ENCODE measurements at places on chromosomes 3 and 15.

DNA sequence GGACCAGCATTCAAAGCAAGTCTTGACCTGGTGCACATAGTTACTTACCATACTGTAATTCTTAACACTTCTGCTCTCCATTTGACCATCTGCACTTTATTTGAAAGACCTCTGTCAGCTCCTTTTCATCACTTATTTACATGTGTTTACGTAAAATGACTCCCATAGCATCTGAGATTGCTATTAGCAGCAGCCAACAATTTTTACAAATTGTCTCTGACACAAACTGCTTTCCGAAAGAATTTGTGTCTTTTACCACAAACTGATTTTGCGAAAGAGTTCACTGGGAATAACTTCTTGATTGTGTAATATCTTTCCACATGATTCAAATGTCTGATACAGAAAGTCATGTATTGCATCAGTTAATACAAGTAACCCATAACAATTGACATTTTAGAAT lies 144.1 kb upstream of the PEX5L start:
- DNase-seq: no peak

DNA sequence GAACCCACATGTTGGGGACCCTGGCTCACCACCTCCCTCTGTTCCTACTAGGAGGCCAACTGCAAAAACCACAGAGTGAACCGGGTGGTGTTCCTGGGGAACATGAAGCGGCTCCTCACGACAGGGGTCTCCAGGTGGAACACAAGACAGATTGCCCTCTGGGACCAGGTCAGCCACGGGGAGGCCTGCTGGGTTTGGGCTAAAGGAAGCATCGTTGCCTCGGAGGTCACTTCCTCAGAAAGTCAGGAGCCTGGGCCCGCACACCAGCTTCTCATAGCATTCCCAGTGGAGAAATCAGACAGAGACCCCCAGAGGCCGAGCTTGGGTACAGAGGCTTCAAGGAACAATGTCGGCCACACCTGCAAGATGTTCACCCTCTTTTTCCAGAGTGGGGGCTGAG lies 106.8 kb downstream of the ANP32A start:
- DNase-seq: no peak

DNA sequence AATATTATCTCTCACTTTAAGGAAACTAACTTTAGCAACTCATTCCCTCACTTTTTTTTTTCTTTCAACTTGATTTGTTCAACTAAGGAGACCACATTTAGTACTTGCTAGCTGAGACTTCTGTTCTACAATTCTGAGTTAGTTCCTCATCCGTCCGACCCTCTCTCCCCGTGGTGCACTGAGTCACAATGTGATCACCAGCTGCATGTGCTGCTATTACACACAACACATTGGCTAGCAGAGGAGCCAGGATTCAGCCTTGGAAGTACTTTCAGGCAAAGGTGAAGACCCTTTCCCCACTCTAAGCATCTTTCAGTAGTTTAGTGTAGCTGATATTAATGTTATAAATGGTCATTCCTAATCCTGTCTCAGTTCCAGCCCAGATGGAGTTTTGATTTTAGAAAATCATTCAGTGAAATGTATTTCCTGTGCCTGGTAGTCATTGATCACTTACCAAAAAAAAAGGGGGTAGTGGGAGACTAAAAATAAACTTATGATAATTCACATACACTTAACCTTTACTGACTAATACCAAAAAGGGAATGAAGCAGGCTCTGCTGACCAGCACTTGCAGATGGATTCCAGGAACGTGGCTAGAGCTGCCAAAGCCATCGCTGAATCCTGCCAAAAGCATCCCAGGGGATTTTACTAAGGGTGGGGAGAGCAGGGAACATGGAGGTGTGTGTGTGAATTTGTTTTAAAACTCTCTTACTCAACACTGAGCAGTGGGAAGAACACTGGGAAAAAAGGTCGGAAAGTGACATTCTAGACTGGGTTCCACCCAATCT lies 424.8 kb downstream of the LPP start:
- DNase-seq: peak; percentile 47

- DNase-seq: no peak
Observed at GRCh38 chr3:59545374-59545773, 495.5 kb upstream of the CFAP20DC start.

DNA sequence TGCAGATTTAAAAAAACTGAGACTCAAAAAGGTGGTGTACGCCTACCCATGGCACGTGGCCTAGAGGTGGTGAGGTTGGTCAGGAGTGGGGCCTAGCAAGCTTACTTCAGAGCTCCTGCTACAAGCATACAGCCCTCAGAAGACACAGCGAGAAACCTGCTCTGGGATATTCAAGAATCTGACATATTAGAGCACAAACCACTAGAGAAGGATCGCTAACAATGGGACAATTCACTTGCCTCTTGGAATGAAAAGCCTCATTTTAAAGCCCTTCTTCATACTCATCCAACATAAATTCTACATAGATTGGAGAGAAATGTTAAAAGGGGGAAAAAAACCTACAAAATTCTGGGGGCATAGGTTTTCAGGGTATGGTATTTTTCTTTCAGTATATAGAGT lies 118.0 kb upstream of the ARHGEF3 start:
- DNase-seq: no peak

- no peak for DNase-seq
Observed at GRCh38 chr15:65037309-65037708, 7.9 kb upstream of the MTFMT start.

Measured in RCC 7860 (cell line).